ENCODE measurements at places on chromosomes 5 and 9.

DNA sequence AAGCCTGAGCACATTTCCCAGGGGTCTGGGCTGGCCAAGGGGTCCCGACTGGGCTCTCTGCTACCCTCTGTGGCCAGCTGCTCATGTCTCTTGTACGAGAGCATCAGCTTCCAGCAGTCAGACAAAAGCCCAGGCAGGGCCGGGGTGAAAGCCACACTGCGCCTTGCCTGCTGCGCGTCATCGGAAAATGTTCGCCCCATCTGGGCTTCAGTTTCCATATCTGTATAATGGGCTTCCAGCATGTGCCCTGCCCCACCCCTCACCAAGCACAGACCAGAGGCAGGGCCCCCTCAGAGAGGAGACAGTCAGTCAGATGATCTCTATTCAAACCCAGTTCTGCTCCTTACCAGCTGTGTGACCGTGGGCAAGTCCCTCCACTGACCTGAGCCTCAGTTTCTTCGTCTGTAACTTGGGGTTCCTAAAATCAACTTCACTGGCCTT, 8.0 kb upstream of the GRHPR start:
- DNase-seq, result no peak

- DNase-seq, result no peak
These were observed 71.9 kb downstream of the MAP1B start for GRCh38 chr5:72179028-72179815.

GRCh38 chr5:149310947-149311658, 34.2 kb upstream of the GRPEL2 start:
- no peak for DNase-seq

- DNase-seq, result no peak
These were observed 32.0 kb upstream of the SPTLC1 start for GRCh38 chr9:92147030-92147851.

DNA sequence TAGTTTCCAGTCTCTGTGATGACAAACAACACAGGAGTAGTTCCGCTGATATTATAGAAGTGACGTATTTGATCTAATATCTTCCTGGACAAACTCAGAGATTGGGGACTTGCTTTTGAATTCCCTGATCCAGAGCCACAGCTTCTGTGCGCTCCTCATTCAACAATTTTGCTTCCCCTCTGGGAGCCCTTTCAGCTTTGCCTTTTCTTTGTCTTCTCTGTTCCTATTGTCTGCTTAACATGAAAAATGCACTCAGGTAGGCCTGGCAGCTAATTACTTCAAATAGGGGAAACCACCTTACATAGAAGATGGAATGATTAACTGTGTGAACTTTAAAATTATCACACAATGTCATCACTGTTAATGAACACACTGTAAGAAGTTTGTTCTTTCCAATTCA, 192.9 kb downstream of the EPB41L4A start:
- no peak for DNase-seq
